Stimulated activated CD4-positive, alpha-beta T cell treated with anti-CD3 and anti-CD28 coated beads, Interleukin-15, amount 100 ng/mL, for 1 hour (primary cell): ENCODE measurements at places on chromosomes 3 and 15.

DNA sequence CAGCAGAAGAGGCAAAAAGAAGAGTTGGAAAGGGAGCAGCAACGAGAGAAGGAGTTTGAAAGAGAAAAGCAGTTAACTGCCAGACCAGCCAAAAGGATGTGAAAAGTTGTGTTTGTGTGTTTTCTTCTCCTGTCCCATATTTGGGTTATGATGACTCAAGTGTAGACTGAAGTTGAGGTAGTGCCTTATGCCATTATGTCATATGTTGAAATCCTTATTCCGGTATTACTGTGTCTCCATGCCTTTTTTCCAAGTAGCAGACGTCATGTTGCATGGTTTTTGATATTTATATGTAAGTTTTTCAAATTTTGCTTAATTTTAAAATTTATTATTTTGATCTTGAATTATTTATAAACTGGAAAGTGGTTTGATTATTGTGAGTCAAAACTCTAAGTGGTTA lies 19.2 kb downstream of the BLOC1S6 start:
- DNase-seq = no peak

DNA sequence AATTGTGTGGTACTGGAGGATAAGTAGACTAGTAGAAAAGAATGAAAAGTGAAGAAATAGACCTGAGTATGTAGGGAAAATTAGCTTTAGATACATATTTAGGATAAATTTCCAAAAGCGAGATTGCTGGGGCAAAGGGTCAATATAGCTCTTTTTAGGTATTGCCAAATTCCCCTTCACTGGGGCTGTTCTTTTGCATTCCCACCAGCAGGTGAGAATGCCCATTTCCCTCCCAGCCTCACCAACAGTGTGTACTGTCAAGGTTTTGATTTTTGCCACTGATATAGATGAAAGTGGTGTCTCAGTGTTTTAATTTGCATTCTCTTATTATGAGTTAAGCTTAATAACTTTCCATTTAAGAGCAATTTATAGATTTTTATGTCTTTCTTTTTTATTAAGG lies 35.7 kb upstream of the BHLHE40 start:
- DNase-seq = no peak

DNA sequence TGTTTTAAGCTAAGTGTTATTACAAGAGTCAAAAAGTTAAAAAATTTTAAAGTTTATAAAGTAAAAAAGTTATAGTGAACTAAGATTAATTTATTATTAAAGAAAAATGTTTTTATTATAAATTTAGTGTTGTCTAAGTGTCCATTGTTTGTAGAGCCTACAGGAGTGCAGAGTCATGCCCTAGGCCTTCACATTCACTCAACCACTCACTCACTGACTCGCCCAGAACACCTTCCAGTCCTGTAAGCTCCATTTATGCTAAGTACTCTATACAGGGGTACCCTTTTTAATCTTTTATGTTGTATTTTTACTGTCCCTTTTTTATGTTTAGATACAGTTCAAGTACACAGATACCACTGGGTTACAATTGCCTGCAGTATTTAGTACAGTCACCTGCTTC lies 37.2 kb downstream of the EEFSEC start:
- no peak for DNase-seq

DNA sequence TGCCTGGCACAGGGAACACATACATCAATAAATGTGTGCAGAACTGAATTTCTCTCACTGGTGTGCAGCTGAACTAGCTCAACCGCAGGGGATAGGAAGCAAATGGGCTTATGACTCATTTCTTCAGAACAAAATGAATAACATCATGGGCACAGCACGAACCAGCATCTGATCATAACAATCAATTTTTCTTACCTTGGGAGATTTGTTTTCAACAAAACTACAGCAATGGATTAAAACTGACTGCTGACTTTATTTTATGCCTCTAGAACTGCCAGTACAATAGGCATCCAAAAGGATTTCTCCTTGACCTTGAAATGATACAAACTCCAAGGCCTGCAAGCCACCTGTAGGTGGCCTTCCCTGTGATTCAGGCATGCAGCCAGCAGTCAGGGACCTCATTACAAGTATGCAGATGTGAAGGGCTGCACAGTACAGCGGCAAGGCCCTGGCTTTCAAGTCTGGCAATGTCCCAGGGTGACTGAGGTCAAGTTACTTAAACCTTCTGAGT lies 26.1 kb downstream of the TAMM41 start:
- no peak for DNase-seq

- DNase-seq = no peak
Observed at GRCh38 chr15:42138411-42138810, 18.0 kb downstream of the PLA2G4F start.
